ENCODE measurements at places on chromosomes 3 and 15. TPM values are rescaled to one million over a fixed set of nuclear protein-coding genes. Genes with fewer than 3 reads are reported as not detected.

SLC24A5 gene
- not detected for total RNA-seq

CHRD gene
- 3.1 TPM for total RNA-seq

PLA2G4E gene
- not detected for total RNA-seq

ERC2 gene
- under 0.01 TPM for total RNA-seq

MED12L gene
- total RNA-seq = 0.28 TPM

CLEC3B gene
- total RNA-seq = 23.7 TPM

DOCK3 gene
- 0.28 TPM for total RNA-seq

GDPGP1 gene
- 3.9 TPM for total RNA-seq

ITIH1 gene
- total RNA-seq = 0.56 TPM

CLSTN2 gene
- 1.3 TPM for total RNA-seq

SNTN gene
- total RNA-seq = not detected

DCUN1D1 gene
- total RNA-seq = 33.8 TPM

MKRN2OS gene
- not detected for total RNA-seq

LIPH gene
- total RNA-seq = 2.3 TPM

IL17RD gene
- 1.7 TPM for total RNA-seq

Data from regular cardiac myocyte (primary cell).